ENCODE measurements at places on chromosomes 1 and 21. TPM values are rescaled to one million over a fixed set of nuclear protein-coding genes. Genes with fewer than 3 reads are reported as not detected.

KCNJ9 gene
- not detected for polyA plus RNA-seq

SPRR2F gene
- polyA plus RNA-seq: 54.7 TPM

CELA3A gene
- polyA plus RNA-seq: not detected

CORT gene
- 0.11 TPM for polyA plus RNA-seq

AGT gene
- polyA plus RNA-seq: 3.8 TPM

FCGR1A gene
- 2.9 TPM for polyA plus RNA-seq

CD1C gene
- polyA plus RNA-seq: 6.6 TPM

KCNAB2 gene
- 5.4 TPM for polyA plus RNA-seq

PYHIN1 gene
- polyA plus RNA-seq: 1.9 TPM

GCSAML gene
- polyA plus RNA-seq: 0.05 TPM

ADGRL4 gene
- 12.2 TPM for polyA plus RNA-seq

SGIP1 gene
- 7.0 TPM for polyA plus RNA-seq

HES4 gene
- not detected for polyA plus RNA-seq

CHI3L2 gene
- 1.4 TPM for polyA plus RNA-seq
